Stimulated activated CD4-positive, alpha-beta T cell treated with anti-CD3 and anti-CD28 coated beads, Interleukin-2, amount 100 ng/mL, for 48 hours (primary cell): ENCODE measurements at places on chromosomes 1 and 21.
A peak's percentile ranks its signal among the peaks of the same experiment; 100 is the strongest.

- no peak for DNase-seq
Observed at GRCh38 chr21:45078371-45078770, 4.0 kb downstream of the ADARB1 start.

DNA sequence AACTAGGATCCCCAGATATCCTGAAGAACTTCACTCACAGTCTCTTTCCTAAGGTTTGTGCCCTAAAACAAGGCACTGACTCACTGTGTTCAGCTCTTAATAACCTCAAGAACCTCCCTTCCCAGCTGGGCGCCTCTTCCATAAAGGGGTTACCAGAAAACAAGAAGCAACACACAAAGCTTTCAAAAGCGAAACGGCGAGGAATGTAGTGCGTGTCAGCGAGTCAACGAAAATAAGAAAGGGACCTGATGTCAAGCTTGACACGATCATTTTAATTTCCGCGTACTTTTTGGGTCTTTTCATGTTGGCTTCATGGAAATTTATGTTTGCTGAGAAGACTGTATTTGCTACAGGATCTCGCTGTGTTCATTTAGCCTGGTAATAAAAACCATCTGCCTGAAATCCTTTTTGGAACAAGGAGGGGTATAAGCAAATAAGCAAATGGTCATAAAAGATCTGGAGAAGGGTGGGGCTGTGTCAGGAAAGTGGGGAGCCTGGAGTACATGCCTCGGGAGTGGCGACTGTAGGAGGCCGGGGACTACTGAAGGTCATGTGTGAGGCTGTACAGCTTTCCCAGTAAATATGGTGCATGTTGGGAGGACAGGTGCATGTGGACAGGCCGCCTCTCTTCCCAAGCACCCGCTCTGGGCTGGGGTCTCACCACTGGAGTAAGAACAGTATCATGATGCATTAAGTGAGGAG, 11.4 kb upstream of the CLDN14 start:
- DNase-seq: no peak

- no peak for DNase-seq
Observed at GRCh38 chr1:213333121-213333520, 282.1 kb downstream of the RPS6KC1 start.

GRCh38 chr1:92013923-92014322, 15.9 kb upstream of the EPHX4 start:
- no peak for DNase-seq

- DNase-seq: no peak
Observed at GRCh38 chr1:239619190-239619589, 232.8 kb downstream of the CHRM3 start.

DNA sequence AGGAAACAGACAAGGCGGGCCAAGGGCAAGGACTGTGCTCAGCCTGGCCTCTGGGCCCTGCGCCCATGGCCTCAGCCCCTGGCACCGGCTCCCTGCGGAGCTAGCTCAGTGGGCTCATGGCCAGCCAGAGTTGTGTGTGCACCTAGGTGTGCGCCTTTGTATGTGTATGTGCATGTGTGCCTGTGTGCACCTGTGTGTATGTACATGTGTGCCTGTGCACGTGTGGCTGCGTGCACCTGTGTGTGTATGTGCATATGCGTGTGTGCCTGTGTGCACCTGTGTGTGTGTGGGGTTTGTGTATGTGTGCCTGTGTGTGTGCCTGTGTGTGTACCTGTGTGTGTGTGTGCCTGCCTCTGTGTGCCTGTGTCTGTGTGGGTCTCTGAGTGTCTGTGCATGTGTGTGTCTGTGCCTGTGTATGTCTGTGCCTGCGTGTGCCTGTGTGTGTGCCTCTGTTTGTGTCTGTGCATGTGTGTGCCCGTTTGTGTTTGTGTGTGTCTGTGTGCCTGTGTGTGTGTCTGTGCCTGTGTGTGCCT, 7.4 kb downstream of the GPR137B start:
- DNase-seq: no peak

GRCh38 chr21:32861866-32862265, 90.3 kb upstream of the PAXBP1 start:
- DNase-seq: no peak

DNA sequence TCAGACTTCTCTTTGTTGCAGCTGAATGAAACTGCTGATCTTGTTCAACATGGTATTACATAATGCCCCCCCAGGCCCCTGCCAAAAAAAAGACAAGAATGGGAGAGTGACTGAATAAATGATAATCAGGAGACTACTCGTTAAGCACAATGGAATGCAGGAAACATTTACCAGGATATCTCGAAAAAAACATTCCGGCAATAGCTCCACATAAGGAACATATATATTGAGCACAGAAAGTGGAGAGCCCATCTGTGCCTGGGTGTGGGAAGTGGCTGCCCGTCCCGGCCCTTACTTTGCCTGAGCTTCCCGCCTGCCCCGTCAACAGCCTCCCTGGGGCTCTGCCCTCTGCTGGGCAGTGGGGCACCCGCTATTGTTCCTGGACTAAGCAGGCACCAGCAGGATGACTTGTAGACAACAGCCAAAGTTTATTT, 13.3 kb downstream of the TRIM11 start:
- no peak for DNase-seq

DNA sequence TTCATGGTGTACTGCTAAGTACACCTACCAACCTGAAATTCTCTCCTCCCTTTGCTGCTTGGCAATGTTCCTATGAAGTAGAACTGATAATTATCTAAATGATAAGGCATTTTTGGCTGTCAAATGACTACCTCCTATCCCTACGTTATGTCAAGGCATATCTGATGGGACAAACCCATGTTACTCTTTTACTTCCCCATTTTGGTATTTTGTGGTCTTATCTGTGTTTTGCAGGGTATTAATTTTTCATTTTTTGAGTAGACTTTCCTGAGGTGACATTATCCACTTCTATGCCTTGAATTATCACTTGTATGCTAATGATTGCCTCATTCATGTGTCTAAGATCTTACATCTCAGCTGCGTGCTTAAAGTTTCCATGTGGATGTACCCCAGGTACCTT, 499.6 kb upstream of the B3GALT2 start:
- no peak for DNase-seq

- DNase-seq: no peak
Observed at GRCh38 chr1:165856606-165857005, 29.2 kb downstream of the UCK2 start.

DNA sequence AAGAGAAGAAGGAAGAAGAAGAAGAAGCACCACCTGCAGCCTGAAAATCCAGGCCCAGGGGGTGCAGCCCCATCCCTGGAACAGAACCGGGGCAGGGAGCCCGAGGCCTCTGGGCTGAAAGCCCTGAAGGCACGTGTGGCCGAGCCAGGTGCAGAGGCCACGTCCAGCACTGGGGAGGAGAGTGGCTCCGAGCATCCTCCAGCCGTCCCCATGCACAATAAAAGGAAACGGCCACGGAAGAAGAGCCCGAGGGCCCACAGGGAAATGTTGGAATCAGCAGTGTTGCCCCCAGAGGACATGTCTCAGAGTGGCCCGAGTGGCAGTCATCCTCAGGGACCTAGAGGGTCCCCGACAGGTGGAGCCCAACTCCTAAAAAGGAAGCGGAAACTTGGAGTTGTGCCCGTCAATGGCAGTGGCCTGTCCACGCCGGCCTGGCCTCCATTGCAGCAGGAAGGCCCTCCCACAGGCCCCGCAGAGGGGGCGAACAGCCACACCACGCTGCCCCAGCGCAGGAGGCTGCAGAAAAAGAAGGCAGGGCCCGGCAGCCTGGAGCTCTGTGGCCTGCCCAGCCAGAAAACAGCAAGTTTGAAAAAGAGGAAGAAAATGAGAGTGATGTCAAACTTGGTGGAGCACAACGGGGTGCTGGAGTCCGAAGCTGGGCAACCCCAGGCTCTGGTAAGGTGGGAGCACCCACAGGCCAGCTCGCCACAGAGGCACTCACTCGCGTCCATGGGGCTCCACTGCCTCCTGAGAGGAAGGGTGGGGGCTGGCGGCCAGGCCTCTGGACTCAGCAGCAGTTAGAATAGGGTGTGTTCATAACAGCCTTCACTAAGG, 28.4 kb downstream of the RRP1B start:
- no peak for DNase-seq

DNA sequence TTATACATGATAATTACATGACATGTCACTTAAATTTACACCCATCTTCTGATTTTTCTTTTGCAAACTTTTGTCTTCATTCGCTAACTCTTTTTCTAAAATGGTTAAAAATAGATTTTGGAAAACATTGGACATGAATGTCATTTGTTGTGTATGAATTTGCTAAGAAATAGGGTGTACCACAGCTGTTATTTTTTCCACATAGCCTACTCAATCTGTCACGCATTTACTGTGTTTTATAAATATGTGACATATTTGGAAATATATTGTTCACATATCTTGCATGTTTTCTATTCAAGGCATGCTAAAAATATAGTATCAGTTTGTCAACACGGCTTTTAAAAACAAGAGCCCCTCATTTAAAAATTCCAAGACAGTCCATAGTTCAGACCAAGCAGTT, 47.9 kb upstream of the TARBP1 start:
- no peak for DNase-seq

- no peak for DNase-seq
Observed at GRCh38 chr1:236067854-236068454, 3.1 kb upstream of the NID1 start.

DNA sequence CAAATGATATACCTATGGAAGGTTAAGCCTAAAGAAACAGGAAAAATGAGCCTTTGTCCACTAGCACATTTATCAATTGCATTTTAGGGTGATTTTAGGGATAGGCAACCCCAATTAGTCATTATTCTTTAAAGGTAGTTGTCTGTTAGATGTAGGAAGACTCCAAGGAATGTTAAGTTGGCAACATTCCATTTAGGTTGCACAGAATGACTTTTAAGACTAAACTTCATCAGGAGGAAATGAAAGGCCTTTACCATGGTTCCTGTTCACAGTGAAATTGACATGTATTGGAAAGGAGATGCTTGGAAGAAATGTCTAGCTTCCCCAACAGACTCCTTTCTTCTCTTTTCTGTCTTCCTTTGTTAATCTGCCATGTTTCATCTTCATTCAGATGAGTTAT, 1.6 kb upstream of the APOBEC4 start:
- no peak for DNase-seq

GRCh38 chr1:200642481-200642880, 21.9 kb upstream of the KIF14 start:
- DNase-seq: no peak

DNA sequence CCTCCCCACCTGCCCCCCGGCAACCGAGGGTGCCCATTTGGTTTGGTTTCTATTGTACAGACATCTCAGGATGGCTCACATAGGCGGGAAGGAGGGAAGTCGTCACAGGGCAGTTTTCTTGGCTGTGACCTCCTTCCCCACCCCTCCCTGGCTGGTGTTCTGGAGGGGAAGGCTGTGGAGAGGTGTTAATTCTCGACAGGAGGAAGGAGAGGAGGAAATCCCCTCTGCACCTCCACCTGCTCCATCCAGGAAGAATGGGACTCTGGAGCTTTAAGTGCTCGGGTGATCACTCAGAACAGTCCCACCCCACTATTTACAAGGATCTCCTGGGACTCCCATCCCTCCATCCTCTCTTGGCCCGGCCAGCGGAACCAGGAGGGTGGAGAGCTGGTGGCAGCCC, 7.6 kb downstream of the MEX3A start:
- DNase-seq: no peak

- no peak for DNase-seq
Observed at GRCh38 chr1:186564582-186564981, 103.7 kb upstream of the PDC start.

- peak; percentile 30 for DNase-seq
Observed at GRCh38 chr1:27992276-27992675, 32.5 kb downstream of the XKR8 start.

- no peak for DNase-seq
Observed at GRCh38 chr1:228964178-228965089, 229.2 kb downstream of the RHOU start.
